ENCODE measurements at places on chromosomes 11 and 22.
A peak's percentile ranks its signal among the peaks of the same experiment; 100 is the strongest.

DNA sequence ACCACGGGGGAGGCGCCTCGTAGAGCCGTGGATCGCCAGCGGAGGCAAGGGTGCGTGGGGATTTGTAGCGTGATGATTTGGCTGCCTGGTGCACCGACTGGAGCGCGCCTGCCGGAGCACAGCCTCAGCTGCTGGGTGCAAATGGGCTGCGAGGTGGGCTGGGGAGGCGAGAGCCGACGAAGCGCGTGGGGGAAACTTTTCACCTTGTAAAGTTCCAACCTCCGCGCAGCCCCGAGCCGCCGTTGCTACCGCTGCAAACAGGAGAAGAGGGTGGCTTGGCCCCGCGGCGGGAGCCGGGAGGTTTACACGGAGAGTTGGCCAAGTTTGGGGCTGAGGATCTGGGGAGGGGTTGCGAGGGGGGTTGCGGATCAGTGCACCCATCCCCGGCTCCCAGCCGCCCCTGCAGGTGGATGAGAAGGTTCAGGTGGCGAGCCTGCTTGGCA, 528 bp downstream of the FAT3 start:
- no peak for DNase-seq

GRCh38 chr11:94794287-94795168, 26.4 kb downstream of the AMOTL1 start:
- DNase-seq: no peak

DNA sequence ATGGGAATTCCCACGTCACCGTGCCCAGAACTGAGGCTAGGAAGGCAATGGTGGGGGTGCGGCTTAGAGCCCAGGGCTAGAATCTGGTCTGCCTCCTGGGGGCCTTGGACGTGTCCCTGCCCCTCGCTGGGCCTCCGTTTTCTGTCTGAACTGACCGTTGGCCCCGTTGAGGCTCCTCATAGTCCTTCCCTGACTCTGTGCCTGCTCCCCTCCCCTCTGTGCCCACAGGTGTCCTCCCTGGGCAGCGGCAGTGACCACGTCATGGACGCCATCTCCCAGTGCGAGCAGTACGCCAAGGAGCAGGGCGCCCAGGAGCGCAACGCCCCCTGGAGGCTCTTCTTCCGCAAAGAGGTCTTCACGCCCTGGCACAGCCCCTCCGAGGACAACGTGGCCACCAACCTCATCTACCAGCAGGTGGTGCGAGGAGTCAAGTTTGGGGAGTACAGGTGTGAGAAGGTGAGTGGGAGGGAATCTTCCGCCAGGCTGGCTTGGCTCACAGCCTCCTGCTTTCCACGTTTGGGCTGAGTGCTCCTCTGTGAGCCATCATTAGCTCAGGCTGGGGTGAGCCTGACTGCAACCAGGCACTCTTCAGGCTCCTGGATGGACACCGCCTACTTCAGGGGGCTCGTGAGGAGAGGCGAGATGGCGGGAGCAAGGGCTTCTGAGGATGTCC, 63.9 kb downstream of the MYO7A start:
- peak; percentile 48 for DNase-seq

DNA sequence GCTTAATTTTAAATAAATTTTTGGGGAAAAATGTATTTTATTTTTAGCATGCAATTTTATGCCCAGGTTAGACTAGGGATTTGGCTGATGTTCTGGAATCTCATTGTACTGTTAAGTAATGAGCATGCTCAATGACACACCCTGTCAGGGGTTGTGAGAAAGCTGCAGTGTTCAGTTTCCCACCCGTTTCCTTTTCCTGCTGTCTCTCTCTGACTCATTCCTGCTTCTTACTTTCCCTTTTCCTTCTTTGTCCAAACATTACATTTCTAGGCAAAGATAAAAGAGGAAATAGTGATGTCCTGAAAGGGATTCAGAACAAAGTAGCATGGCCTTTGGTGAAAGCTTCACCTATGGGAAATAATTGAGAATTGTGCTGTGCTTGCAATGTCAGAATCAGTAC, 22.7 kb downstream of the OOSP3 start:
- no peak for DNase-seq

GRCh38 chr11:14942745-14943144, 29.4 kb downstream of the CALCA start:
- no peak for DNase-seq

GRCh38 chr11:122616718-122617117, 38.8 kb upstream of the UBASH3B start:
- no peak for DNase-seq

- DNase-seq: no peak
These were observed 401.3 kb downstream of the LRRC4C start for GRCh38 chr11:41058138-41058537.

DNA sequence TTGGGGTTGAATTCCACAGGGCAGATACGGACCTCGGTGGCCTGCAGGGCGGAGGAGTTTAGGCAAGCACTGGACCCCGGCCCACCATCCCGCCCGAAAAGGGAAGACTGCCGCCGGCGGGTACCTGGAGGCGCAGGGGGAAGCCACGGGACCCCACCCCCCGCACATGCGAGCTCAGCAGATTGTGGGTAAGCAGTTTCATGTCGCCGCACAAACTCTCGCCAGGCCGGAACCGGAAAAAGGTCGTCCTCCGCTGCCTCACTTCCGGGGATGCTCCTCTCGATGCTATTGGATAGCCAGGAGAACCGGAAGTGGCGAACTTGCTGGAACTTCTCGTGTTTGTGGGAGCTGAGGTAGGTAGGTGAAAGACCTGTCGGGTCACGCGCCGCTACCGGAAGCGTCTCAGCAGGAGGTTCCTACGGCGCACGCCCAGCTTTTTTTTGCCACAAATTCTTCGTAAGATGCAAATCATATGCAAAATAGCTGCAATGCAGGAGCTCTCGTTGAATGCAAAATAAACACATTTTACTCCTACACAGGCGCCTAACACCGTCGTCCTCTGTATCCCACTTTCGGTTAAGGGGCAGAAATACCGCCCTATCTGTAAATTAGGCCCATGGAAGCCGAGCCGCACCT, at the start of gene TRMT112:
Gene TRMT112, minus strand, starts transcription at position 235 of the 636 bp plus-strand sequence. Its CDS starts 33 bp downstream, at position 202.
- peak; percentile 96 for DNase-seq

GRCh38 chr11:75142714-75143419, 8.0 kb upstream of the SLCO2B1 start:
- peak; percentile 62 for DNase-seq

DNA sequence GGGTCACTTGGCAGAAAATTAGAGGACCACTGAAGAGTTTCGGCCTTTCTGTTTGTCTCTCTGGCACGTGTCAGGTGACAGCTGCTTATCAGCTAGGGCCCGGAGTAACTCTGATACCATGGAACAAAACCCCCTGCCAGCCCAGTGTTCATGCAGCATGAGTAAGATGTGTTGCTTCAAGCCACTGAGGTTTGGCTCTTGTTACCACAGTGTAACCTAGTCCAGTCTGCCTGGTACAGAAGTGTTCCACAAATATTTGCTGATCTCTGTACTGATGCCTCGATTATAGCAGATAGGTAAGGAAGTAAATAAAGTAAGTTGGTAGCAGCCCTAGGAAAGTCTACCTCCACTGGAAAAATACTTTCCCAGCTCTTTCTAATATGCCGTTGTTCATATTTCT, 20.5 kb upstream of the ETS1 start:
- no peak for DNase-seq
